ENCODE measurements at places on chromosomes 1 and 21. TPM values are rescaled to one million over a fixed set of nuclear protein-coding genes. Genes with fewer than 3 reads are reported as not detected.

DNA sequence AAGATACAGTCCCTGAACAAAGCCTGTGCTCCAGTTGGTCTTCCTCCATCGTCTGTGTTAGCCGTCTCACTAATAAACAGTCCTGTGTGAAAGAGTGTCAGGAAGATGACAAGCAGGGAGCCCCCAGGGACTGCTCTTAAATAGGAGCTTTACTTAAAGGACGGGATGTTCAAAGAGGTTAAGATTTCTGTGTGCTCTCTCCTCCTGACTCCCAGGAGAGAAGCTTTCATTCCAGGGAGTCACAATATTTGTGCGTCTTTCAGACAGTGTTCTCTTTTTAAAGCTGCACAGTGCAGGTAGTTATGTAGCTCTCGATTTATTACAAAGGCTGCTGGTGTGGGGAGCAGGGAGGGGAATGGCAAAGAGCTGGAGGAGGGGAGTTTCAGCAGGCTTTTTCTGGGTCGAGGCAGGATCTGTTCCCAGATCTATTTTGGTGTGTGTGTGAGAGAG, 43.5 kb downstream of the STYXL2 start:
- no peak for DNase-seq
- peak overlapping the region; percentile 22 for H3K27ac ChIP-seq
- H3K4me1 ChIP-seq = peaks cover 60% of the 10 kb centered on the region

- no peak overlapping the region for H3K27ac ChIP-seq
- peak; percentile 12 for DNase-seq
- H3K36me3 ChIP-seq = no peaks in the 10 kb centered on the region
- H3K4me3 ChIP-seq = peak overlapping the region; percentile 84
- peaks cover 40% of the 10 kb centered on the region for H3K27me3 ChIP-seq
Observed at GRCh38 chr1:242525360-242525722, 844 bp upstream of the PLD5 start.

The TEX38 gene
- 0.37 TPM for polyA plus RNA-seq

DNA sequence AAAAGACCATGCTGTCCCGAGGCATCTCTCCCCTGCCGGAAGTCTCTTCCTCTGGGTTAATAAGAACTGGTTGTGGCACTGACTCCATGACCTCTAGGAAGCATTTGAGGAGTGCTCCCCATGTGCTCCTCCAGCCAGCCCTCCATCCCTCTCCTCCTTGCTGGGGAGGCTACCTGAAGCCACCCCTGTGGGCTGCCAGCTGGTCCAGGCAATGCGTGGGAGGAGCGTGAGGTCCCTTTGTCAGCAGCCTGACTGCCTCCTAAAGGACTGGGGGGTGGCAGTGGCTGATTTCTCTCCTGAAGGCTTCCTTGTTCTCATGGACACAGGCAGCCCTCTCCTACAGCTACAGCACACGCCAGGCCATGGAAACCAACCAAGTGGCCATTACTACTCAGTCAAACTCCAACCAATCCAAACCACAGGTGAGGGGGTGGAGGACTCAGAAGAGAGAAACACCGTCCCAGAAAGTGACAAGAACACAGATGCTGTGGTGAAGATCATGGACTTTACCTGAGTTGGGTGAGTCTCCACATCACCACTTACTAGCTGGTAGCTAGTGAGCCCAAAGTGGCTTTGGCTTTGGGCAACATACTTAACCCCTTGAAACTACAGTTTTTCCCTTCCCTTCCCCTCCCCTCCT, 35.2 kb downstream of the NENF start:
- no peaks in the 10 kb centered on the region for H3K4me1 ChIP-seq
- no peak for DNase-seq
- H3K36me3 ChIP-seq = no peaks in the 10 kb centered on the region
- no peak overlapping the region for H3K27ac ChIP-seq

The MATN1 gene
- 0.21 TPM for polyA plus RNA-seq

DNA sequence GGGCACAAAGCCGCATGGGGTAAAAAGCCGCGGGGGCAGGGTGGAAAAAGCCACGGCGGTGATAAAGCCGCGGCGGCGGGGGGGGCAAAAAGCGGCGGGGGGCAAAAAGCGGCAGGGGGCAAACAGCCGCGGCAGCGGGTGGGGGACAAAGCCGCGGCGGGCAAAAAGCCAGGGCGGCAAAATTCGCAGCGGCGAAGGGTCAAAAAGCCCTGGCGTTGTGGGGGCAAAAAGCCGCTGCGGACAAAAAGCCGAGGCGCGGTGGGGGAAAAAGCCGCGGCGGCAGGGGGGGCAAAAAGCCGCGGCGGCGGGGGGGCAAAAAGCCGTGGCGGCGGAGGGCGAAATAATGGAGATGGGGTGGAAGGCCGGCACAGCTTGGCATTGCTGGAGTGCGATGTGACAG, 3902.9 kb downstream of the SRGAP2C start:
- H3K4me3 ChIP-seq = no peak overlapping the region
- H3K27me3 ChIP-seq = no peaks in the 10 kb centered on the region
- no peaks in the 10 kb centered on the region for H3K4me1 ChIP-seq
- DNase-seq = no peak
- H3K27ac ChIP-seq = no peak overlapping the region

The SLAMF6 gene
- not detected for polyA plus RNA-seq

- H3K36me3 ChIP-seq = no peaks in the 10 kb centered on the region
- H3K4me3 ChIP-seq = no peak overlapping the region
- no peak overlapping the region for H3K27ac ChIP-seq
- no peak for DNase-seq
Observed at GRCh38 chr1:222416001-222416791, 131.7 kb downstream of the HHIPL2 start.

The CDK11B gene
- 76.7 TPM for polyA plus RNA-seq

The GBP7 gene
- polyA plus RNA-seq = not detected

GRCh38 chr1:153368495-153368894, 6.9 kb downstream of the S100A12 start:
- H3K27ac ChIP-seq = no peak overlapping the region
- no peaks in the 10 kb centered on the region for H3K36me3 ChIP-seq
- no peak overlapping the region for H3K4me3 ChIP-seq
- no peak for DNase-seq
- H3K4me1 ChIP-seq = no peaks in the 10 kb centered on the region
- H3K27me3 ChIP-seq = no peaks in the 10 kb centered on the region

- no peaks in the 10 kb centered on the region for H3K36me3 ChIP-seq
- H3K4me3 ChIP-seq = peak overlapping the region; percentile 28
- H3K4me1 ChIP-seq = peaks cover 8% of the 10 kb centered on the region
- H3K27ac ChIP-seq = no peak overlapping the region
Observed at GRCh38 chr21:46182548-46183336, 1.5 kb downstream of the SPATC1L start.

DNA sequence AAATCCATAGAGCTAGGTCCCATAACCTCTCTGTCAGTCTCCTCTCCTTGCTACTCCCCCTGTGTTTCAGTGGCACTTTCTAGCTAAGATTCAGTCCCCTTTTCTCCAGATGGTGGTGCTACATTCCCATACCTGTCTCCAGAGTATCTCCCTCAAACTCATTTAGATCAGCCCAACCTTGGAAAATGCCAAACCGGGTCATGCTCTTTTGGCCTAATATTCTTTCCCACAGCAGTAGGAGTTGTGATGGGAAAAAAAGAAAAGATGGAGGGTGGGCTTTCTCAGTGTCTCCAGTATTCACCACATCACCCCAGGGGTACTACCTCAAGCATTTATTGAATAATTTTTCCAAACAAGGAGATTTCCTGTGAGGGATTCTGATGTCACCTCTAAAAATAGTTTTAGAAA, 3.2 kb upstream of the RXFP4 start:
- H3K36me3 ChIP-seq = no peaks in the 10 kb centered on the region
- H3K4me3 ChIP-seq = no peak overlapping the region
- no peaks in the 10 kb centered on the region for H3K27me3 ChIP-seq
- H3K4me1 ChIP-seq = peaks cover 9% of the 10 kb centered on the region
- H3K27ac ChIP-seq = no peak overlapping the region
- DNase-seq = peak; percentile 86

- DNase-seq = no peak
- no peak overlapping the region for H3K4me3 ChIP-seq
- H3K4me1 ChIP-seq = no peaks in the 10 kb centered on the region
- H3K27me3 ChIP-seq = no peaks in the 10 kb centered on the region
Observed at GRCh38 chr1:3407021-3407420, 47.4 kb upstream of the ARHGEF16 start.

DNA sequence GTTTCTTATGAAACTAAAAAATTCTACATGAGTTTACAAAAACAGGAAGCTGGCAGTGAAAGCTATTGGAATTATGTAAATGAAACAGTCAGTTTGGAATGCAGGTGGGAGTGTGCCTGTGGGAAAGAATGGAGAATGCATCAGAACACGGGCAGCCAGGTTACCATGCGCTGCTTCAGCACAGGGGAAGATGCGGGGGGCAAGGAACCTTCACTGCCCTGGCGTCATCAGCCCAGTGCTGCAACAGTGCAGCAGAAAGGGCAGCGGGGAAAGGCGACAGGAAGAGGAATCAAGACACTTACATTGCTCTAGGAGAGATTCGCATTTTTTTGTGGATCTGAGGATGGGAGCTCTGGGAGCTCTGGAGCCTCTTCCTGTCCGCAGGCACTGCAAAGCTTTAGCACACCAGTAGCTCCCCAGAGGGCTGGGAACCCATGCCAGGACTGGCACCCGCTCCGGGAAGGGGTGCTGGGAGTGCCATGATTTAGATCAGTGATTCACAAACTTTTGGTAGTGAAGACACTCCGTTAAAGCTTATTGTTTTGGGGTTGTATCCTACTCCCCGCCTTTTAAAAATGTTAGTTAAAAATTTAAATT, 64.1 kb upstream of the WDR26 start:
- H3K4me3 ChIP-seq = no peak overlapping the region
- peak; percentile 96 for DNase-seq
- peaks cover 41% of the 10 kb centered on the region for H3K4me1 ChIP-seq
- H3K27me3 ChIP-seq = no peaks in the 10 kb centered on the region
- peaks cover 5% of the 10 kb centered on the region for H3K36me3 ChIP-seq

The MROH9 gene
- polyA plus RNA-seq = not detected

The ADCY10 gene
- polyA plus RNA-seq = not detected

DNA sequence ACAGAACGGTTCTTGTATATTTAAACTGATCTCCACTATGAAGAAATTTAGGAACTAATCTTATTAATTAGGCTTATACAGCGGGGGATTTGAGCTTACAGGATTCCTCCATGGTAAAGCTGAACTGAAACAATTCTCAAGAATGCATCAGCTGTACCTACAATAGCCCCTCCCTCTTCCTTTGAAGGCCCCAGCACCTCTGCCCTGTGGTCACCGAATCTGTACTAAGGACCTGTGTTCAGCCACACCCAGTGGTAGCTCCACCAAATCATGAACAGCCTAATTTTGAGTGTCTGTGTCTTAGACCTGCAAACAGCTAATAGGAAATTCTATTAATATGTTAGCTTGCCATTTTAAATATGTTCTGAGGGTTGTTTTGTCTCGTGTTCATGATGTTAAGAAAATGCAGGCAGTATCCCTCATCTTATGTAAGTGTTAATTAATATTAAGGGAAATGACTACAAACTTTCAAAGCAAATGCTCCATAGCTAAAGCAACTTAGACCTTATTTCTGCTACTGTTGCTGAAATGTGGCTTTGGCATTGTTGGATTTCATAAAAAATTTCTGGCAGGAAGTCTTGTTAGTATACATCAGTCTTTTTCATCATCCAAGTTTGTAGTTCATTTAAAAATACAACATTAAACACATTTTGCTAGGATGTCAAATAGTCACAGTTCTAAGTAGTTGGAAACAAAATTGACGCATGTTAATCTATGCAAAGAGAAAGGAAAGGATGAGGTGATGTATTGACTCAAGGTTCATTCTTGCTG, 147.2 kb downstream of the NR5A2 start:
- no peak overlapping the region for H3K27ac ChIP-seq
- no peaks in the 10 kb centered on the region for H3K36me3 ChIP-seq
- no peak overlapping the region for H3K4me3 ChIP-seq
- DNase-seq = no peak

- DNase-seq = no peak
- H3K27me3 ChIP-seq = no peaks in the 10 kb centered on the region
- H3K4me3 ChIP-seq = no peak overlapping the region
- H3K4me1 ChIP-seq = no peaks in the 10 kb centered on the region
- H3K36me3 ChIP-seq = no peaks in the 10 kb centered on the region
Observed at GRCh38 chr1:169511316-169512005, 25.7 kb upstream of the SLC19A2 start.

- H3K27ac ChIP-seq = no peak overlapping the region
- no peaks in the 10 kb centered on the region for H3K27me3 ChIP-seq
- peaks cover 9% of the 10 kb centered on the region for H3K4me1 ChIP-seq
- no peak for DNase-seq
Observed at GRCh38 chr1:84434801-84435549, 36.7 kb downstream of the DNASE2B start.

The FAM76A gene
- 13.8 TPM for polyA plus RNA-seq

DNA sequence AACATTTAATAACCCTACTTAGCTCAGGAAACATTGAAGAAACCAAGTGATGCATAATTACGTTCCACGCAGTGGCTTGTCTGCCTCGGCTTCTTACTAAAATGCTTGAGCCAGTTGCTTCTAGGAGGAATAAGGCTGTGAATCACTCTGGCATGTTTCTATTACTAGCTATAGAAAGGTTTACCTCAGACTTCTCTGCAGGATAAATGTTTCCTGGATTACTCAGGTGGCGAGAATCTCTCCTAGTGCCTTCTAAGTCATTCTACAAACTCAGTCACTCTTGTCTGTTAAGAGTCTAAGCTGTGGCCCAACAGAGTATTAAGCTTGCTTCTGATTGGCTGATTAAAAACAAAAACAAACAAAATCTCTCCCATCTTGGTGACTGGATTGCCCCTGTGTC, 92.0 kb upstream of the RALGPS2 start:
- no peaks in the 10 kb centered on the region for H3K27me3 ChIP-seq
- H3K4me1 ChIP-seq = 0 out of 2 replicates have a peak, but pooled peaks cover 3% of the 10 kb centered on the region
- H3K27ac ChIP-seq = no peak overlapping the region
- no peak for DNase-seq
- H3K36me3 ChIP-seq = no peaks in the 10 kb centered on the region

- no peak for DNase-seq
- H3K4me1 ChIP-seq = peaks cover 25% of the 10 kb centered on the region
- no peak overlapping the region for H3K4me3 ChIP-seq
- no peaks in the 10 kb centered on the region for H3K27me3 ChIP-seq
- H3K27ac ChIP-seq = peak overlapping the region; percentile 96
Observed at GRCh38 chr21:44548381-44548780, 2.9 kb downstream of the KRTAP10-2 start.

The FAM131C gene
- 0.87 TPM for polyA plus RNA-seq

The LORICRIN gene
- 0.24 TPM for polyA plus RNA-seq

DNA sequence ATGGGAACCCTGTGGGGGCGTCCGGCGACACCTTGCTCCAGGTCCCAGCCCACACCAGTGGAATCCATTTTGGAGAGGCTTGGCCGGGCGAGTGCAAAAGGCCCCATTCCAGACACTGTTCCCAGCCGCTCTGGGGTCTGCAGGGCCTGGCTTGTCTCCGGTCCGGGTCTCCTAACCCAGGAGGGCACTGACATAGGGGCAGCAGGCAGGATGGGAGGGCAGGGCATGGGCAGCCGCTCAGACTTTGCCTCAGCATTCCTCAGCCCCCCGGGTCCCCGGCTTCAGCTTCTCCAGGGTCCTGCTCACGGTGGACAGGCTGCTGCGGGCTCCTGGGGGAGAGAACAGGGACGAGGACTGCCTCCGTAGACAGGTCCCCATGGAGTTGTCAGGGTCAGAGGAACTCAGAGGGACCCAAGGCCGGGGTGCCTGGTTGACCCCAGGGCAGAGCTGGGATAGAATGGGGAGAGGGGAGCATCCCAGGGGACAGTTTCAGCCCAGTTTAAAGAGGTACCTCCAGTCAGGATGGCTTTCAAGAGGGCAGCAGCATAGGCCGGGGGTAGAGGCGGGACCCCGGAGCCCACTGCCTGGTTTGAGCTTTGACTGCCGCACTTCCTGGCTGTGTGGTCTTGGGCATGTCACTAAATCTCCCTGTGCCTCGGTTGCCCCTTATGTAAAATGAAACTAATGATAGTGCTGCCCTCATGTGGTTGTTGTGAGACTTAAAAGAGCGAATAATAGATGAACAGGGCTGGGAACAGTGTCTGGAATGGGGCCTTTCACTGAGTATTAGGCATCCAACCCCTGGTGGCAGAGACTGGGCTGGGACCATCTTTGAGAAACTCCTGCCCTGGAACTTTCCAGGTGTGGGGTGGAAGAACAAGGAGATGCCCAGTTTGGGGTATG, 3.7 kb downstream of the KNCN start:
- H3K36me3 ChIP-seq = no peaks in the 10 kb centered on the region
- peak; percentile 87 for DNase-seq
- peaks cover 51% of the 10 kb centered on the region for H3K27me3 ChIP-seq

All from GM23338 (cell line).